AG04449 (cell line): ENCODE measurements at places on chromosomes 3 and 15.

GRCh38 chr3:27590437-27591298, 106.5 kb upstream of the SLC4A7 start:
- DNase-seq, result no peak

- no peak for DNase-seq
These were observed 129.4 kb upstream of the CNTN4 start for GRCh38 chr3:1969281-1969680.

DNA sequence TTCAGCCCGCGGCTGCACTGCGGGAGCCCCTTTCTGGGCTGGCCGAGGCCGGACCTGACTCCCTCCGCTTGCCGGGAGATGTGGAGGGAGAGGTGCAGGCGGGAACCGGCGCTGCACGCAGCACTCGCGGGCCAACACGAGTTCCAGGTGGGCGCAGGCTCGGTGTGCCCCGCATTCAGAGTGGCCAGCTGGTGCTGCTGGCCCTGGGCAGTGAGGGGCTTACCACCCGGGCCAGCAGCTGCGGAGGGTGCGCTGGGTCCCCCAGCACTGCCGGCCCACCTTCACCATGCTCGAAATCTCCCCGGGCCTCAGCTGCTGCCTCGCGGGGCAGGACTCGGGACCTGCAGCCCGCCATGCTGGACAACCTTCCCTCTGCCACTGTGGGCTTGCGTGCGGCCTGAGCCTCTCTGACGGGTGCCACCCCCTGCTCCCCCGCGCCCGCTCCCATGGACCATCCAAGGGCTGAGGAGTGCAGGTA, 733.5 kb upstream of the CCDC54 start:
- DNase-seq, result no peak

DNA sequence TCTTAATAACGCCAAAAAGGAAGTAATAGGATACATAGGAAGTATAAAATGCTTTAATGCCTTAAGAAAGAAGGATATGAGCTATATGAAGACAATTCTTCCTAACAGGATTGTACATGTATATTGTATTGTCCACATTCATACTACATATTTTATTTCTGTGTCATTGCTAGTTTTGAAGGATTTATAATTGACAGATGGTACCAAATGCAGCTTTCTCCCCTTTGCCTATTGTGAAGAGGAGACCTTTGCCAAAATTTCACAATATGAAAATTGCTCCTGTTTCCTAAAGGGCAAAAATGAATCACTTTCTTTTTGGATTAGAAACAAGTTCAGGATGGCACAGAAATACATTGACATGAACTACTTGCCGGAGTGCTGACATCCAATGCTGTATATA, 34.8 kb upstream of the EOMES start:
- DNase-seq, result no peak

DNA sequence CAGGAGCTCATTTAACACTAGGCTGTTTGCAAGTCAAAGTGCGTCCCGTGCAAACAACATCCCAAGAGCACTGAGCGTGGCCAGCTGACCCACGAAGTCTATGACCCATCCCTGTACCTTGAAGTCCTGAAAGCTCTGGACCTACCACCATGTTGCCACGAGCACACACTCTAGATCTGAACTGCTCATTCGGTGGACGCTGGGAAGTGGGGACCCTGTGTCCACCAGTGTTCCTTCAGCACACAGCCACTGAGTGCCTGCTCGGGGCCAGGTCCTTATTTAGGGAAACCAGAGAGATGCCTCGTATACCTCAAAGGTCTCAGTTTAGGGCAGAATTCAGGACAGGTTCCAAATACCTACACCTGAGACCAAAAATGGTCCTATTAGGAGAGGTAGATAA, 236.9 kb downstream of the XXYLT1 start:
- DNase-seq, result no peak

- no peak for DNase-seq
These were observed 17.9 kb upstream of the NMNAT3 start for GRCh38 chr3:139695426-139696313.

- DNase-seq, result no peak
These were observed 3.0 kb downstream of the CXCR6 start for GRCh38 chr3:45946307-45946706.

- no peak for DNase-seq
These were observed 57.2 kb downstream of the DLG1 start for GRCh38 chr3:197241173-197241572.

GRCh38 chr15:25790000-25790660, 73.0 kb downstream of the ATP10A start:
- DNase-seq, result peak; percentile 73

DNA sequence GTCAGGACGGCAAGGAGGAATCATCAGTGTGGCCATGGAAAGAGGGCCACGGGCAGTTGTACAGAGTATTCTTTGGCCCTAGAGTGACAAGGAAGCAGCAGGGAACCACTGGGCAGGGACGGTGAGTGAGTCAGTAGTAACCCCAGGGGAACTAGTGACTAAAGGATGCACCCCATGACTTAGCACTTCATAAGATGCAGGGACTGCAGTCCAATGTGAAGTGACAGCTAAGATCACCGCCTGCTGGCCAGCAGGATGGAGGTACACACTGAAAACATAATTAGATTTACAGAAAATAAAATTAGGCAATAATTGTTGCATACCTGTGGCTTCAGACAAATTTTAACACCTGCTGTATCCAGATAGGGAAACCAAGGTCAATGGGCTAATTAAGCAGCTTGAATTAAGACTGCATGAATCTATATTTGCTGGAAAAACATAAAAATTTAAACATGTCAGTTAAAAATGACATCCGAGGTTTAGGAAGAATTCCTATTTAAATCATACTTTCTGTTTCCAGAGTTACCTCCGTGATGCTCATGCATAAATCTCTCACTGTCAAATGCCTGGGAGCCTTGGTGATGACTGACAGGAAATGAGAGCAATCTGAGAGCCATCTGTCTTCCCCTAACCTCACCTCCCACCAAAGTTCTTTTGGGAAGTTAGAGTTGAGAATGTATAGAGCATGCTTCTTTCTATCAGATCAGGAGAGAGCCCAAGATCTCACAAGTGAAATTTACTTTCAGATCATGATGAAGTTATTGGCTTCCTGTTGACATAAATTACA, 56.5 kb downstream of the DCLK3 start:
- peak; percentile 4 for DNase-seq

DNA sequence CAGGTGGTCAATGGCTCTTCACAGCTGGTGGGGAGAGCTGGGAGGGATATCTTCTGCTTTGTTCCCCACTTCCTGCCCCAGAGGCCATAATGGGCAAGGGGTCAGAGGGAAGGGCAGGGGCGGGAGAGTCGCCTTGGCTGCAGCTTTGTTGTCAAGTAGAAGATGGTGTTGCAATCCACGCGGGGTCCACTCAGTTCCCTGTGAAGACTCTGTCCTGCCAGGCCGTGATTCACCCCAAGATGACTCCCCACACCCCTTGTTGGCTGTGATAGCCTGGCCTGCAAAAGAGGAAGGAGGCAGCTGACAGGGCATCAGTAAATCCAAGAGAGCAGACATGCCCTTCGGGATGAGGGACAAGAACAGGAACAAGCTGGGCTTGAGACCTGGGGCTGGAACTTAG, 6.9 kb downstream of the GALNT15 start:
- no peak for DNase-seq

DNA sequence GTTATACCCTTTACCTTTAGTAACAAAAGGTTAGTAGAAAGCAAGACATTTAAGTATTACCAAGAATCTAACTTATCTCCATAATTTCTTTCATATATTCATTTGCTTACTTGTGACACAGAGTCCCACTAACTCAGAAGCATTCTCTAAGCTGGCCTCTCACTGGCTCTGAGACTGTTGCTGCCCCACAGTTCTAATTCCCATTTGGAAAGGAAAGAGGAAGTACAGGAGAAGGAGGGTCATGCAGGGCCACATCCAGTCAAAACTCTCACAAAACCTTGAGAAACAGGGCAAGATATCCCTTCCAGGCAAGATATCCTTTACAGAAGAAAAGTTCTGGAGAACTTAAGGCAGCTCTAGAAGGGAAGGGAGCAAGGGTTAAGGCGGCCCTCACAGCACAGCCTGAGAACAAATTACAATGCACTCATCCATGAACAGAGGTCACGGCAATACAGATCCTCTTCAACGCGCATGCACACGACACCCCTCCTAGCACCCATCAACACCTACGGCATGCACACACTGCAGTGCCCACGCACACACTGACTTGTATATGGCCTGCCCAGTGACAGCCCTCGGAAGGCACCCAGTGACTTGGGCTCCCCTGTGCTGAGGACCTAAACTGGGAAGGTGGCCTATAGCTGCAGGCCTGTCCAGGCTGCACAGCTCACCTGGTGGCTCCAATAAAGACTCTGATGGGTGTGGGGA, 13.0 kb upstream of the MYO5C start:
- no peak for DNase-seq

DNA sequence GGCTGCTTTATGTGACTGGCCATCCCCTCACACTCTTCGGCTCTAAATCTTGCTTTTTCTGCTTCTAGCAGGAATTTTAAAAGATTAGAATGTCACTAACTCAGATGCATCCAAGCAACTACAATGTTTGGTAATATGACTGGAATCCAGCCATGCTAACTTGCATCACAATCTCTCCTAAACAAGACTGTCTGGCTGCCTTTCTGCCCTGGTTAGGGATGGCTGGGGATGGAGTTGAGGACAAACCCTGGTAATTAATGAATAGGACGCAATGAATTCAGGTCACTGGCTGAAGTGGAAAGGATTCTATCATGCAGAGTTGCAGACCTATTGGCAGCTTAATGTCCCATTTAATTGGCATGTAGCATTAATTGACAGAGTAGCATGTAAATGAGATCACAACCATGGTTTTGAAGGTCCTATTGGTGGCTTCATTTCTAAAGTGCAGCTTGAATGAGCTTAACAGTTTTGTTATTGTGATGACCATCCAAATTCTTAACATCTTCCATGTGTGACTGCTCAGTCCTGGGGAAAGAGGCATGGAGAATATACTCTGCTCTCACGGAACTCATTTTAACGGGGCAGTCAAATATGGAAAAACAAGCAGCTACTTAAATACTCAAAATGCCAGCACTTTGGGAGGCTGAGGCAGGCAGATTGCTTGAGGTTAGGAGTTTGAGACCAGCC, 21.7 kb downstream of the NMNAT3 start:
- no peak for DNase-seq

GRCh38 chr3:113193719-113194118, 17.6 kb upstream of the BOC start:
- no peak for DNase-seq
